Thoracic aorta (tissue), 2 donors: ENCODE measurements at places on chromosomes 13 and 19. TPM values are rescaled to one million over a fixed set of nuclear protein-coding genes. Genes with fewer than 3 reads are reported as not detected.

GRCh38 chr13:77415253-77416071 lies 88.6 kb upstream of the MYCBP2 start:
- DNase-seq = no peak

The NLRP7 gene
- total RNA-seq = not detected

The NLRP4 gene
- not detected for total RNA-seq

- DNase-seq = no peak
Observed at GRCh38 chr19:14078411-14078810, 5.8 kb downstream of the MISP3 start.

- no peak for DNase-seq
Observed at GRCh38 chr13:44230736-44231135, 142.9 kb upstream of the SERP2 start.

The NPAS1 gene
- total RNA-seq = 0.68 TPM
